Effector memory CD8-positive, alpha-beta T cell (primary cell): ENCODE measurements at places on chromosomes 4 and X.

DNA sequence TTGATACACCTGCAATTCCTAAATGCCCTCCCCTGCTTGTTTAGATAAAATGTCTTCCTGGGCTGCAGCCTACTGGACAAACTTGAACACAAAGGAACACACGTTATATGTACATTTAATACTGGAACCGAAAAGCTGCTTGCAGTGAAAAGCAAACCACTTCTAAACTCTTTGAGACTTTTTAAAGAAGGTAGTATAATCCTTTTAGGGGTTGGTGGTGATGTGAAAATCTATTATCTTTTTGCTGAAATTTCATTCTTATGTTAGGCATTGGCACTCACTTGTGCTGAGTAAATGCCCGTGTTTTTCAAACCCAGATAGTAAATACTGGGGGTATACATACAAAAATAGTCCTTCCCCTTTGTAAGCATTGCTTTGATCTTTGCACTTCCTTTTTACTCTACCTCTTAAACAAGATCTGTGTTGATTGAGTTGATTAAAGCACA lies 2.2 kb downstream of the NFKB1 start:
- DNase-seq, result no peak

- no peak for DNase-seq
Observed at GRCh38 chr4:2858451-2859217, 15.0 kb downstream of the ADD1 start.

GRCh38 chrX:115547448-115547847 lies 13.5 kb upstream of the PLS3 start:
- no peak for DNase-seq

GRCh38 chr4:152455311-152455710 lies 80.6 kb downstream of the FBXW7 start:
- DNase-seq, result no peak

- DNase-seq, result no peak
Observed at GRCh38 chr4:52643785-52644244, 15.3 kb downstream of the USP46 start.

GRCh38 chrX:70422851-70423341 lies at the start of gene GDPD2:
TSS of gene GDPD2 (plus strand) at chrX:70423314. CDS start at chrX:70424985, 1,671 bp downstream.
- DNase-seq, result no peak
